ENCODE measurements at places on chromosomes 5 and 9. TPM values are rescaled to one million over a fixed set of nuclear protein-coding genes. Genes with fewer than 3 reads are reported as not detected.

KIF4B gene
- total RNA-seq: 0.08 TPM

C9 gene
- not detected for total RNA-seq

PPP1R26 gene
- total RNA-seq: 5.8 TPM

LCN12 gene
- total RNA-seq: not detected

LTC4S gene
- 7.0 TPM for total RNA-seq

GLRA1 gene
- total RNA-seq: not detected

All from epithelial cell of alveolus of lung (primary cell).